Aorta (tissue), 5 donors: ENCODE measurements at places on chromosomes 11 and 22.

GRCh38 chr11:90187839-90188238 is 35.0 kb downstream of the CHORDC1 start:
- no peak for DNase-seq

GRCh38 chr22:42619261-42620063 is 4.8 kb upstream of the POLDIP3 start:
- DNase-seq: no peak

GRCh38 chr11:36377759-36378564 is 81.9 kb downstream of the PRR5L start:
- no peak for DNase-seq

GRCh38 chr22:41873391-41873790 is 40.5 kb downstream of the SREBF2 start:
- no peak for DNase-seq

- DNase-seq: no peak
These were observed 23.8 kb downstream of the NUCB2 start for GRCh38 chr11:17300372-17300771.
